ENCODE measurements at places on chromosomes 4 and X.

DNA sequence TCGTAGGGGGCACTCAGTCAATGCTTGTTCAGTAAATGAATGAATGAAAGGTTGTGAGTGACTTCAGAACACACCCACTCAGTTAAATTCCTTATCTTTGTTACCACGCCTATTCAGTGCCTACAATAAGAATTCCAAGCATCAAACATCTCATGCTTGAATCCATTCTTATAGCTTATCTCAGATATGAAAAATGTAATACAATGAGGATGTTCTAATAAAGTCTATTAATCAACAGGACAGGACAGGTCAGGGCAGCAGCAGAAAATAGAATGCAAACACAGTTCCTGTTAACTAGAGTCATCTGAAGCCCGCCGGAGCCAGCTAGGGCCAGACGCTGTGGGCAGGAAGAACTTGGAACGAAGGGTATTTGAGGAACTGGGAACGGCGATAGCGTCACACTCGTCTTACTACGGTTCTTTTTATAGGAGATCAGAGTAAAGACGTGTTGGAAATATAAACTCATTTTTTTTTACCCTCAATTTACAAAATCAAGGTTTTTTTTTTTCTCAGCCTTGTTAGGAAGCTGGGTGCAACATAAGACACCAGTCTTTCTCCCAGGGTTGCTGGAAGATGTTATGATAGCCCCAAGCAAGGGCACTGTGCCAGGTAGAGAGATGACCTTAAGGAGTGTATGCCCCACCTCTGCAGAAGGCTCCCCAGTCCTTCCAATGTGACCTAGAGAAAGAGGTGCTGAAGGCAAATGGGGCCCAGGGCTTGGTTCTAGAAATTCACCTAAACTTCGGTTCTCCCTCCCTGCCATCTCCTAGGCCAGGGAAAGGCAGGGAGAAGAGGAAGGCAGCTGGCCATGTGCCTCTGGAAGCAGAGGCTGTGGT is 48.3 kb downstream of the SEL1L3 start:
- no peak overlapping the region for H3K27ac ChIP-seq
- H3K27me3 ChIP-seq: no peaks in the 10 kb centered on the region
- H3K4me3 ChIP-seq: no peak overlapping the region
- H3K4me1 ChIP-seq: peaks cover 20% of the 10 kb centered on the region
- no peaks in the 10 kb centered on the region for H3K36me3 ChIP-seq
- DNase-seq: peak; percentile 23

DNA sequence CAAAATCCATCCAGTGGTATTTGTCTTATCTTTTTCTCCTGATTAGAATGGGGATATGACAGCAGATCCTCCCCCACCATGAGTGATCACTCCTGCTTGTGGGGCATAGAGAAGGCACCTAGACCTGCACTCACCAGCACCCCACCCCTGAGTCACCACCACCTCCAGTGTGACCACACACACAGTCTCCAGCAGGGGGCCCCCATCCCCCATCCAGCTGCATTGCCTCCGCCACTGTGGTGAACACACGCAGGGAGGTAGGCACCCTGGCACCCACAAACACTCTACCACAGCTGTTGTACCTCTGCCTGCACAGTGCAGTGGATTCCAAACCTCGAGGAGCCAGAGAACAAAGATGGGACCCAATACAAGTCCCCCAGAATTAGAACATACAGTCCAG is 9.0 kb upstream of the MAGEA8 start:
- H3K27ac ChIP-seq: no peak overlapping the region
- no peaks in the 10 kb centered on the region for H3K27me3 ChIP-seq
- H3K36me3 ChIP-seq: no peaks in the 10 kb centered on the region
- DNase-seq: no peak
- H3K4me1 ChIP-seq: no peaks in the 10 kb centered on the region
- H3K4me3 ChIP-seq: no peak overlapping the region

DNA sequence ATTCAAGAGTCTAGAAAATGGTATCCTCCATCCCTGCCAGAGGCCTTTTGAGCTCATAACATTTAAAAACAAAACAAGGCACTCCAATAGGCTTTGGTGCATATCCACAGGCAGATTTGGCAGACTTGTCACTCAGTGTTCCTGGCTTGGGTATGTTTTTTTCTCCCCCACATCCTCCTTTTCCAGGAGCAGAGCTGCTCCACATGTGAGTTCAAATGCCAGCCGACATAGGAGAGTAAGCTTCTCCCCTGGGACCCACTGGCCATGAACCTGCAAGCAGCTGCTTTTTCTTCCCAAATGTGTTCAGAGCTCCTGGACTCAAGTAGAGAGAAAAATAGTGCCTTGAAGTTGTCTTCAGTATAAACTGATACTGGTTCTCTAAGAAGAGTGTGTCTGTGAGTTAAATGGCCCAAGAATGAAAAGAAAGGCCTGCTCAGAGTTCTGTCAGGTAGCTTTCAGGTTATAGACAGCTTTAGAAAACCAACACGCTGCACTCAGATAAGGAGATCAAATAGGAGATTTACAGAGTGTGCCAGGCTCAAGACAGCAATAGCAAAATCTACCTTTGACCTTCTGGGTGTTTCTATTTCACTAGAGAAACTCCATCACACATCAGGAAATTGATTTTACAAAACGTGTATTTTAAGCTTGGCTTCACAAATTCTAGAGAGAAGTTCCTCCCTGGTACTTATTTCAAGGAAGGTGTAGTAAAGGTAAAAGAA is 162.5 kb upstream of the GALNT7 start:
- no peaks in the 10 kb centered on the region for H3K4me1 ChIP-seq
- H3K4me3 ChIP-seq: no peak overlapping the region
- DNase-seq: no peak
- H3K36me3 ChIP-seq: no peaks in the 10 kb centered on the region
- no peak overlapping the region for H3K27ac ChIP-seq
- no peaks in the 10 kb centered on the region for H3K27me3 ChIP-seq

GRCh38 chr4:176671532-176671931 is 121.2 kb downstream of the VEGFC start:
- peaks cover 19% of the 10 kb centered on the region for H3K4me1 ChIP-seq
- H3K4me3 ChIP-seq: peak overlapping the region; percentile 22
- H3K27ac ChIP-seq: peak overlapping the region; percentile 41
- H3K27me3 ChIP-seq: no peaks in the 10 kb centered on the region
- peak; percentile 29 for DNase-seq

- H3K27me3 ChIP-seq: no peaks in the 10 kb centered on the region
- H3K4me1 ChIP-seq: no peaks in the 10 kb centered on the region
- DNase-seq: no peak
- H3K4me3 ChIP-seq: no peak overlapping the region
- H3K27ac ChIP-seq: no peak overlapping the region
These were observed 288.6 kb upstream of the NR3C2 start for GRCh38 chr4:148730766-148731165.

GRCh38 chrX:30150196-30150895 is 65.0 kb upstream of the MAGEB2 start:
- no peaks in the 10 kb centered on the region for H3K36me3 ChIP-seq
- H3K4me1 ChIP-seq: no peaks in the 10 kb centered on the region
- DNase-seq: no peak
- H3K4me3 ChIP-seq: no peak overlapping the region
- H3K27ac ChIP-seq: no peak overlapping the region
- no peaks in the 10 kb centered on the region for H3K27me3 ChIP-seq

DNA sequence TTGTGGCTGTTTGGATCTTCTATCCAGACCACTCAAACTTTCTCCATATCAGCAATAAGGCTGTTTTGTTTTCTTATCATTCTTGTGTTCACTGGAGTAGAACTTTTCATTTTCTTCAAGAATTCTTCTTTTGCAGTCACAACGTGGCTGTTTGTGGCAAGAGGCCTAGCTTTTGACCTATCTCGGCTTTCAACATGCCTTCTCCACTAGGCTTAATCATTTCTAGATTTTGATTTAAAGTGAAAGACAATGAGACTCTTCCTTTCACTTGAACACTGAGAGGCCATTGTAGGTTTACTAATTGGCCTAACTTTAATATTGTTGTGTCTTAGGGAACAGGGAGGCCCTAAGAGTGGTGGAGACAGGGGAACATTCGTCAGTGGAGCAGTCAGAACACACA is 19.1 kb downstream of the FGF2 start:
- no peak for DNase-seq
- H3K36me3 ChIP-seq: no peaks in the 10 kb centered on the region
- H3K27me3 ChIP-seq: no peaks in the 10 kb centered on the region
- peaks cover 17% of the 10 kb centered on the region for H3K4me1 ChIP-seq

- H3K4me3 ChIP-seq: no peak overlapping the region
- H3K4me1 ChIP-seq: no peaks in the 10 kb centered on the region
- DNase-seq: no peak
- no peak overlapping the region for H3K27ac ChIP-seq
These were observed 106.5 kb upstream of the PAK3 start for GRCh38 chrX:110989447-110989846.

DNA sequence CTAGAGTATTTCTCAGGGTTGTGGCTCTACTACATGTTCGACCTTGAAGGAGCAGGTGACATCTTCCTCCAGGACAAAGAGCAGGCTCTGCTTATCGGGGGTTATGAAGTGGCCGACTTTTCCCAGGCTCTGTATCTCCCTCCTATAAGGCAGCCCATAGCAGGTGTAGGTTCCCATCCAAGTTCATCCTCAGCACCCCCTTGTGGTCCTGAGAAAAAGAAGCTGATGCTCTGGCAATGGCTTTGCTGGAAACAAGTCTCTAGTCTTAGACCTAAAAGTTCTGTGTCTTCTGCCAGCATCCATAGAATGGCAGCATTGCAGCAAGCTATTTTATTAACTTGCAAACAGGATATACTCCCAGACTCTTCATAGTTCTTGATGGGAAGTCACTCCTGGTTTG is 836.6 kb upstream of the PRKX start:
- no peak overlapping the region for H3K27ac ChIP-seq
- H3K4me3 ChIP-seq: no peak overlapping the region
- no peaks in the 10 kb centered on the region for H3K27me3 ChIP-seq
- H3K36me3 ChIP-seq: no peaks in the 10 kb centered on the region

GRCh38 chrX:40065296-40066046 is 32.3 kb downstream of the BCOR start:
- H3K4me1 ChIP-seq: no peaks in the 10 kb centered on the region
- H3K36me3 ChIP-seq: peaks cover 39% of the 10 kb centered on the region
- no peak for DNase-seq
- no peak overlapping the region for H3K4me3 ChIP-seq
- no peak overlapping the region for H3K27ac ChIP-seq

DNA sequence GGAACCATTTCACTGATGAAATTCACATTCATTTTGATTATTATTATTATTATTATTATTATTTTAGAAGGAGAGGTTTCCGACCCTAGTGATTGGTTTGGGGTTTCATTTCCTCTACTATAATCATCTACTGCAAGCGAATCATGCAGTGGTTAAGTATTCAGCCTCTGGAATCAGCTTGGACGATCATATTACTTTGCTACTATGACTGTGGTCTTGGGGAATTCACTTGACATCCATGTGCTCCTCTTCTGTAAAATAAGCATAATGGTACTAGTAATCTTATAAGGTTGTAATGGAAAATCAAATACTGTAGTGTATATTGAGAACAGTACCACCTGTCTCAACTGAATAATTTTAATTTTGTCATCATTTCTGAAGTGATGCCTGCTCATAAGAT is 132.1 kb upstream of the SLC4A4 start:
- no peaks in the 10 kb centered on the region for H3K36me3 ChIP-seq
- peaks cover 39% of the 10 kb centered on the region for H3K4me1 ChIP-seq
- no peak overlapping the region for H3K4me3 ChIP-seq
- no peaks in the 10 kb centered on the region for H3K27me3 ChIP-seq

DNA sequence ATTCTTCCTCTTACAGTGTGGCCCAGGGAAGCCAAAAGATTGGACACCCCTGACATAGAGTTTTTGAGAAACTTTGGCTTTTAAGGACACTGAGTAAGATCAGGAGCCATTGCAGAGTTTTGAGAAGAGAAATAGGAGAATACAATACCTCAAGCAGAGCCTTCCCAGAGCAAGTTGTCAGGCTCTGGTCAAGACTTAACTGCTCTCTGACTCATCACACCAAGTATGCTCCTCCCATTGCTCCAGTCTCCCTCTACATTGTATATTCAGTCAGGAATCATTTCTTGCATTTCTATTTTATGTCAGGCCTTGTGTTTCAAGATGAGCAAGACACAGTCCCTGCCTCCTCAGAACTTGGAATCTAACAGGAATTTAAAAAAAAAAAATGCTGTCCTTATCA is 176.4 kb upstream of the FMR1 start:
- H3K27me3 ChIP-seq: no peaks in the 10 kb centered on the region
- no peak overlapping the region for H3K27ac ChIP-seq

DNA sequence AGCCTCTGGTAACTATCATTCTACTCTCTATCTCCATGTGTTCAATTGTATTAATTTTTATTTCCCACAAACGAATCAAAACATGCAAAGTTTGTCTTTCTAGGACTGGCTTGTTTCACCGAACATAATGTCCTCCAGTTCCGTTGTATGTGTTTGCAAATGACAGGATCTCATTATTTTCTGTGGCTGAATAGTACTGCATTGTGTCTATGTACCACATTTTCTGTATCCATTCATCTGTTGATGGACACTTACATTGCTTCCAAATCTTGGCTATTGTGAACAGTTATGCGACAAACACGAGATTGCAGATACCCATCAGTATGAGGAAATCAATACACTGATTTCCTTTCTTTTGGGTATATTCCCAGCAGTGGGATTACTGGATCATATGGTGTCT is 8.4 kb upstream of the LDOC1 start:
- H3K4me1 ChIP-seq: no peaks in the 10 kb centered on the region
- DNase-seq: no peak
- no peak overlapping the region for H3K27ac ChIP-seq
- no peaks in the 10 kb centered on the region for H3K27me3 ChIP-seq
- H3K4me3 ChIP-seq: no peak overlapping the region

- H3K4me3 ChIP-seq: no peak overlapping the region
- no peaks in the 10 kb centered on the region for H3K36me3 ChIP-seq
- H3K4me1 ChIP-seq: no peaks in the 10 kb centered on the region
- no peaks in the 10 kb centered on the region for H3K27me3 ChIP-seq
- no peak for DNase-seq
These were observed 60.3 kb downstream of the USP11 start for GRCh38 chrX:47293106-47293505.

DNA sequence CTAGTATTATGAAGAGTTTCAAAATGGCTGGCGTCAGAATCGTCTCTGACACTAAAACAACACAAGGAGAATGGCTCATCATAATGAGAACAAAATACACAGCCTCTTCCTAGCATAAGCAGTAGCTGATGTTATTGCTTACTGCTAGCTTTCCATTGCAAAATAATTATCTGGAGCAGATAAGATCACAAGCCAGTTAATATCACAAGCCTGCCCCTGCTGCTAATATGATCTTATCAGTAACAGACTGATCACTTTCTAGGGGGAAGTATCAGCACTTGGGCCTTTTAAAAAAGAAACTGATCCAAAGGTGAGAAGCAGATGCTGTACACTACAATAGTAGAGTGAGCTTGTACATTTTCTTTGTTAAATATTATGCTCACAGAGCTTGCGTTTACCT is 554.8 kb upstream of the PABPC4L start:
- no peaks in the 10 kb centered on the region for H3K27me3 ChIP-seq
- H3K4me3 ChIP-seq: no peak overlapping the region
- no peaks in the 10 kb centered on the region for H3K36me3 ChIP-seq
- no peak for DNase-seq
- no peaks in the 10 kb centered on the region for H3K4me1 ChIP-seq

- DNase-seq: no peak
- H3K36me3 ChIP-seq: peaks cover 35% of the 10 kb centered on the region
- peaks cover 65% of the 10 kb centered on the region for H3K4me1 ChIP-seq
- no peak overlapping the region for H3K27ac ChIP-seq
- no peaks in the 10 kb centered on the region for H3K27me3 ChIP-seq
- no peak overlapping the region for H3K4me3 ChIP-seq
These were observed 4.2 kb downstream of the UFSP2 start for GRCh38 chr4:185421366-185422124.

- H3K4me3 ChIP-seq: no peak overlapping the region
- DNase-seq: no peak
- peak overlapping the region; percentile 22 for H3K27ac ChIP-seq
- H3K27me3 ChIP-seq: no peaks in the 10 kb centered on the region
- H3K36me3 ChIP-seq: no peaks in the 10 kb centered on the region
These were observed 429.3 kb downstream of the INPP4B start for GRCh38 chr4:142416711-142417275.
